Activated naive CD8-positive, alpha-beta T cell treated with anti-CD3 and anti-CD28 coated beads, Interleukin-2, amount 50 U/mL, for 24 hours (primary cell): ENCODE measurements at places on chromosomes 13 and 19.

GRCh38 chr19:21947775-21948174 lies 63.0 kb downstream of the ZNF208 start:
- DNase-seq: no peak
- H3K4me3 ChIP-seq: no peak overlapping the region
- H3K36me3 ChIP-seq: peaks cover 8% of the 10 kb centered on the region
- H3K4me1 ChIP-seq: no peaks in the 10 kb centered on the region
- H3K27me3 ChIP-seq: no peaks in the 10 kb centered on the region

DNA sequence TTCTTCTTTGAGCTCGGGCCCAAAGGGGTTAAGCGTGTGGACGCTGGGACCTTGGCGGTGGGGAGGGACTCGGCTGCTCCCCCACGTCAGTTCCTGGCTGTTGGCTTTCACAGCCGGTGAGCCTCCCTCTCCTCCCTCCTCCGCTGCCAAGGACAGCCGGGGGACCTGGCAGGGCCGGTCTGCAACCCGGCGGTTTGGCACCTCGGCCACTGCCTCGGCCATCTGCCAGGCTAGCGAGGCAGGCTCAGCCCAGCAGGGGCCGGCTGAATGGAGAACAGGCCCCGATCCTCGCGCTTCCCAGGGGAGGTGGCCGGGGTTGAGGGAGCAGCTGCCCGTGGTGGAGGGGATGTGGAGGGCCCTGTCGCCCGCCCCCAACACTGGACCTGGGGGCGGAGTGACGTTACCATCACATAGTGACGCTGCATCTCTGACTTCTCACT lies 5.0 kb downstream of the TLE5 start:
- no peak for DNase-seq
- H3K4me3 ChIP-seq: no peak overlapping the region
- H3K27me3 ChIP-seq: no peaks in the 10 kb centered on the region
- H3K4me1 ChIP-seq: peaks cover 43% of the 10 kb centered on the region

GRCh38 chr19:47247308-47247990 lies 8.9 kb upstream of the CCDC9 start:
- no peak overlapping the region for H3K27ac ChIP-seq
- H3K4me3 ChIP-seq: peak overlapping the region; percentile 6
- no peaks in the 10 kb centered on the region for H3K27me3 ChIP-seq

DNA sequence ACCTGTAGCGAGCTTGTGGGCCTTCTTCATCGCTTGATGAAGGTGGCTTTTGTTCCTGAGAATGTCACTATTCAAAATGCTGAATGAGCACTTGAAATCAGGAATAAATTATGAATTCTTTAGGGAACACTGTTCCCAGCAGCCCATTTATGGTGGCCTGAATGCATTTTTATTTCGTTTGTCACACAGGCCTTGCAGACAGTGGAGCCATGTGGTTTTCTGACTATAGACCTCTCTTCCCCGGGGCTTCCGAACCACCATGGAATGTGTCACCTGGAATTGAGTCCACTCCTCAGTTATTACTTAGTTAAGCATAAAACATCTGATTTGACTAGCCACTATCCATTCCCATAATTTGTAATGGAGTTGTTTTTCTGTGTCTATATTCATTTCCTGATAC lies 396.9 kb downstream of the IRS2 start:
- H3K4me1 ChIP-seq: no peaks in the 10 kb centered on the region
- H3K27me3 ChIP-seq: peaks cover 3% of the 10 kb centered on the region
- no peak for DNase-seq
- no peak overlapping the region for H3K27ac ChIP-seq

- no peak for DNase-seq
- H3K4me3 ChIP-seq: no peak overlapping the region
- H3K27me3 ChIP-seq: no peaks in the 10 kb centered on the region
- H3K4me1 ChIP-seq: no peaks in the 10 kb centered on the region
- H3K36me3 ChIP-seq: no peaks in the 10 kb centered on the region
These were observed 239.4 kb downstream of the DCLK1 start for GRCh38 chr13:35891507-35892441.

DNA sequence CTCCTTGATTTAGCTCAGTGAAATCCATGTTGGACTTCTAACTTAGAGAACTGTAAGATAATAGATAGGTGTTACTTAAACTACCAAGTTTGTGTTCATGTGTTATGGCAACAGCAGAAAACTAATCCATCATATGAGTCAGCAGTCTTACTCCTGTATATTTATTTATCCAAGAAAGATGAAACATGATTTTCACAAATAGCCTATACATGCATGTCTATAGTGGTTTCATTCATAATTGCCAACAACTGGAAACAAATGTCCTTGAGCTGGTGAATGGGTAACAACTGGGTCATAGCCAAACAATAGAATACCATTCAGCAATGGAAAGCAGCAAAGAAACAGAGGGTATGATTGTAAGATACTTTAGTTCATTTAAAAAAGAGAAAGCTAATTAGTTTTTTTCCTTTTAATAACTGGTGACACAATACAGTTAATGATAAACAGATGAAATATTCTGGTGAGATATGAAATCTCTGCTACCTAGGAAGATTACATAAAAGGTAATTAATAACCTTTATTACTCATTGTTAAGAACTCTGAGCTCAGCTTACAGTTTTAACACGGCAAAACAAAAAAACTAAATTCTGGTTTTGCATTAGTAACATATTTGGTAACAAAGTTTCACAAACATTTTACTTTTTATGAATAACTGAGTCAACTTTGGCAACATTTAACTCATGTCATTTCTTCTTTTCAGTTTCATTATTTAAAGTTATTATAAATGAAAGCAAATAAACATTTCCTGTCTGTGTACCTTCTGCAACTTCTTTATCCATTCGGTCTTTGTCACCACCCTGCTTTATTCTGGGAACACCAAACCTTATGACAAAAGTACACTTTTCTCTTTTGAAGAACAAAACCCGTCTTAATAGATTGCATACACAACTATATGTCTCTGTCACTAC lies 181.3 kb downstream of the LIG4 start:
- no peak overlapping the region for H3K4me3 ChIP-seq
- H3K27me3 ChIP-seq: no peaks in the 10 kb centered on the region
- DNase-seq: no peak

DNA sequence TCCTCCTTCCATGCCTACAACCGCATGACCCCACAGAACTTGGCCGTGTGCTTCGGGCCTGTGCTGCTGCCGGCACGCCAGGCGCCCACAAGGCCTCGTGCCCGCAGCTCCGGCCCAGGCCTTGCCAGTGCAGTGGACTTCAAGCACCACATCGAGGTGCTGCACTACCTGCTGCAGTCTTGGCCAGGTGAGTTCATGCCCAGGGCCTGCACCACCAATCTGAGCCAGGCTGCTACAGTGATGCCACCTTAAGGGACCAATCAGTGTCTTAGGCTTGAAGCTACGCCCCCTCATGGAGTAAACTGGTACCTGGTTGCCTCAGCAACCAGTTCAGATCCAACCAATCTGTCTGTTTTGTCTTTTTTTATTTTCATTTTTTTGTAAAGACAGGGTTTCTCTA lies 5.2 kb downstream of the SYDE1 start:
- no peak overlapping the region for H3K27ac ChIP-seq
- peaks cover 5% of the 10 kb centered on the region for H3K4me1 ChIP-seq
- no peak overlapping the region for H3K4me3 ChIP-seq
- H3K27me3 ChIP-seq: peaks cover 5% of the 10 kb centered on the region
- peaks cover 8% of the 10 kb centered on the region for H3K36me3 ChIP-seq
- no peak for DNase-seq

DNA sequence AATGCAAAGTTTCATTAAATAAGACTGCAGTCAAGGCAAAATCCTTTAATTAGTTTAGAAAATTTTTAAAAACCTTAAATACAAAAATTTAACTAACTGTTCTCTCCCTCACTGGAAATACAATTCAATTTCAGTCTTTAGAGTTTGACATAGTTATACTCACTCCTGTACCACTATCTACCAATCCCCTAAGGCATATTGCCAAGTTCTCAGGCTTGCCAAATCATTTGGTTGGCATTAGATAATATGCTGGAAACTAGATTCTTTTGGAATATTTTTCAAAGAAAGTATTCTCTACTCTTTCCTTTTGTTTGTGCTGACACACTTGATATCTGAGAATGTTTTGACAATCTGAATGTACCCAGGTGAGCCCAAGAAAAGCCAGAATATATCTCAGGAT lies 77.2 kb downstream of the TSC22D1 start:
- H3K4me3 ChIP-seq: no peak overlapping the region
- no peak for DNase-seq
- H3K4me1 ChIP-seq: peaks cover 5% of the 10 kb centered on the region
- no peaks in the 10 kb centered on the region for H3K27me3 ChIP-seq

GRCh38 chr19:27742041-27742440 lies 1470.9 kb downstream of the UQCRFS1 start:
- peaks cover 63% of the 10 kb centered on the region for H3K36me3 ChIP-seq
- H3K4me3 ChIP-seq: no peak overlapping the region
- no peaks in the 10 kb centered on the region for H3K4me1 ChIP-seq
- no peak for DNase-seq
- H3K27ac ChIP-seq: no peak overlapping the region

- no peak for DNase-seq
- H3K36me3 ChIP-seq: no peaks in the 10 kb centered on the region
- peaks cover 33% of the 10 kb centered on the region for H3K4me1 ChIP-seq
- peak overlapping the region; percentile 82 for H3K4me3 ChIP-seq
These were observed 27.5 kb upstream of the UBE2L5 start for GRCh38 chr13:30394751-30395191.

DNA sequence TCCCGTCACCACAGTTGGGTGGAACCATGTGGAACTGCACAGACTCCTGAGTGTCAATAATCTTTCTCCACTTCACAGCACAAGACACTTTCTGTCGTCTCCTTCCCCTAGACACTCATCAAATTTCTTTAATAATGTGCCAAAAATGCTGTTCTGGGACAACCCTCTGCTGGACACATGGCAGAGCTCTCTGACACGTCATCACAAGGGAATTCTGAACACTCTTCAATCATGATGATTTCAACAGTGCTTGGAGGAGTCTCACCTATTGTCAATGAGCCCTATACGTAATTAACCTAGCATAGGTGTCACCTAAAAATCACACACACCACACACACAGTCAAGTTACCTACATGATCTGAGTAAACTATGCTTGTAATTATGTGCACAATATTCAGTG lies 141.3 kb downstream of the STOML3 start:
- H3K4me1 ChIP-seq: no peaks in the 10 kb centered on the region
- peaks cover 9% of the 10 kb centered on the region for H3K27me3 ChIP-seq
- H3K36me3 ChIP-seq: no peaks in the 10 kb centered on the region
- no peak overlapping the region for H3K4me3 ChIP-seq
- H3K27ac ChIP-seq: no peak overlapping the region
